ENCODE measurements at places on chromosomes 16 and 17.

- DNase-seq, result no peak
Measured at GRCh38 chr16:85386467-85387170, 226.5 kb upstream of the GSE1 start.

- DNase-seq, result no peak
Measured at GRCh38 chr16:55154956-55155355, 169.0 kb upstream of the IRX6 start.

GRCh38 chr16:31869511-31870201, 4.0 kb upstream of the ZNF267 start:
- DNase-seq, result peak; percentile 83

- no peak for DNase-seq
Measured at GRCh38 chr16:12575288-12575687, 228.4 kb downstream of the CPPED1 start.

DNA sequence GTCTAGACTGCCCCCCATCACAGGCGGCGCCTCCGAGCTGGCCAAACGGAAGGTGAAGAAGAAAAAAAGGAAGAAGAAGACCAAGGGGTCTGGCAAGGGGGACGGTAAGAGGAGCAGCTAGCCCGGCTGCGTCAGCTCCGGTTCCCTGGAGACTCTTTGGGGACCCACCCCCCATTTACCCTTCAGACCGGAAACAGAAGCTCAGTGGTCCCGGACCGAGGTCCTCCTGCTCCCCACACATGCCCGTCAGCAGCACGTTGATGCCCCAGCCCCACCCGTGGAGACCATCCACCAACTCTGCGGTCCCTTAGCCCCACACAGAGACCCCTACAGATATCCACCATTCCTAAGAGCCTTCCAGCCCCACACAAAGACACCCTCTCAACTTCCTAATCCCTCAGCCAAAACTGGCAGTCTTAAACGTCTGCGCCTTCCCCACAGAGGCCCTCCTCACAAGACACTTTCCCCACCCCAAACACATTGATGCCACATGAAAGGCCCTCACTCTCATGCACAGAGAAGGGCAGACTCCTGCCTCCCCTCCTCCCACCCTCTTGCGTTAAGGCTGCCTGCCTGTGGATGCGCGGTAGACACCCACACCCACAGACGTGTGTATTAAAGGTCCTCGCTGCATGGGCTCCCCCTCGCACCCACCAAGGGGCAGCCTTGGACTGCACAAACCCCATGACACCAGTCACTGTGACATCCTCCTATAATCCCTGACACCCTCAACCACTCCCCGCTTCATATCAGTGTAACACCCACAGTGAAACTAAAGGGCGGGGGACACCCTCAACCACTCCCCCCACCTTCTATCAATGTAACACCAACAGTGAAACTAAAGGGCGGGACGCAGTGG, 58.2 kb upstream of the RPH3AL start:
- peak; percentile 26 for DNase-seq
